ENCODE measurements at places on chromosomes 11 and 22.

DNA sequence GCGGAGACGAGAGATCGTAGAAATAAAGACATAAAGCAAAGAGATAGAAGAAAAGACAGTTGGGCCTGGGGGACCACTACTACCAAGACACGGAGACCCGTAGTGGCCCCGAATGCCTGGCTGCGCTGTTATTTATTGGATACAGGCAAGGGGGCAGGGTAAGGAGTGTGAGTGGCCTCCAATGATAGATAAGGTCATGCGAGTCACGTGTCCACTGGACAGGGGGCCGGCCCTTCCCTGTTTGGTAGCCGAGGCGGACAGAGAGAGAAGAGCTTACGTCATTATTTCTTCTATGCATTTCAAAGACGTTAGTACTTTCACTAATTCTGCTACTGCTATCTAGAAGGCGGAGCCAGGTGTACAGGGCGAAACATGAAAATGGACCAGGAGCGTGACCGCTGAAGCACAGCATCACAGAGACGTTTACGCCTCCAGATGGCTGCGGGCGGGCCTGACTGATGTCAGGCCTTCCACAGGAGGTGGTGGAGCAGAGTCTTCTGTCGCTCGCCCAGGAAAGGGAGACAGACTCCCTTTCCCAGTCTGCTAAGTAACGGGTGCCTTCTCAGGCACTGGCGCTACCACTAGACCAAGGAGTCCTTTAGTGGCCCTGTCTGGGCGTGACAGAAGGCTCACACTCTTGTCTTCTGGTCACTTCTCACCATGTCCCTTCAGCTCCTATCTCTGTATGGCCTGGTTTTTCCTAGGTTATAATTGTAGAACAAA is 24.8 kb downstream of the PPP6R2 start:
- DNase-seq, result no peak

DNA sequence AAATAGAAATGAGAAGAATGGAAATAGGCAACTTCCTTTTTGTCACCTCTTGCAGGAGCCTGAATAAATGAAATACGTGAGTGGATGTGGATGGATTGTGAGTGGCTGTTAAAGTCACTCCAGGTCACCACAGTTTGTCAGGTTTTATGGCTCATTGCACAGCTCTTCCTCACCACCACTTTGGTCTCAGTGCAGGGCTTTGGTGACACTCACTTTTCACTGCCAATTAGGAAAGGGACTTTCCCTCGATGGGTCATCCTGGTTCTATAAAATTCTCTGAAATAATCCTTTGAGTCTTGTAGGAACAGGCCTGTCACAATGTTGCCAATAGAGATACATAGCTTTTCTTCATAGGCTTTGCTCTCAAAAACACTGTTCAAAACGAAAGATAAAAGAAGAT is 172.4 kb upstream of the C11orf87 start:
- no peak for DNase-seq

GRCh38 chr11:108568195-108568858 is 25.2 kb downstream of the EXPH5 start:
- no peak for DNase-seq

DNA sequence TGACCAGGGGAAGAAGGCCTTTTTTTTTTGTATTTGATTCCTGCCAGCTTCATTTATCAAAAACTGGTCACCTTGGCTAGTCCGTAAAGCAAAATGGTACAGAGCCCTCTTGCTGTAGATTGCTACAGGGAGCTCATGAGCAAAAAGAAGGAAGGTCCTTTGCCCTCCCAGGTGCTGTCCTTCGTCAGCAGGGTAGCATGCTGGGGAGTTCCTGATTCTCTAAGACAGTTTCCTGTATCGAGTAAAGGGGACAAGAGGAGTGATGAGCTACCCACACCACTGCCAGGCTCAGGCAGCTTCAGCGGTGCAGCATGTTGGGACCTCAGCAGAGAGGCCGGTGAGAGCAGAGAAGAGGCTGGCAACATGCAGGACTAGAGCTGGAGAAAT is 67.8 kb upstream of the CSNK2A3 start:
- DNase-seq, result no peak

- no peak for DNase-seq
Observed at GRCh38 chr22:28111501-28112189, 192.6 kb upstream of the PITPNB start.

- no peak for DNase-seq
Observed at GRCh38 chr11:120969993-120970392, 53.9 kb upstream of the TBCEL start.

Measured in NCI-H187 treated with DMSO at 0.1 percent for 48 hours (cell line).